CD4-positive, alpha-beta T cell treated with Interleukin-10 for 1 hour (primary cell): ENCODE measurements at places on chromosomes 12 and 14.

GRCh38 chr12:97944576-97944975, 482.0 kb downstream of the RMST start:
- DNase-seq = no peak

DNA sequence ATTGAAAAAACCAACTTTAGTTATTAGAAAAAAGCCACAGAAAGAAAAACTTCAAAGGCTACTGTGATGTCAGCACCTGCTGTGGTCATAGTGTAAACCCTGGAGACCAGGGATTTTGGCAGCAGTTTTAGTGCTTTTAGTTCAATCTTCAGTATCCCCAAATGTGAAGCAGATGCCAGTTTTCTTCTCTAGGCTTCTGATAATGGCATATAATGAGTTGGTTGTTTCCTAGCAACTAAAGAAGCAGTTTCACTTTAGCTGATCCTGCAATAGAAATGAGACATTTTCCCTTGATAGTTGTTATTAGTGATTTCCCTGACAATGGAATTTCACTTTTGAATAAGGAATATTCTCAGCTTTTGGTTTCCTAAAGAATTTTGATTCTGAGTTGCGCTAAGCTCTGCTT, 131.2 kb downstream of the NUBPL start:
- DNase-seq = no peak

DNA sequence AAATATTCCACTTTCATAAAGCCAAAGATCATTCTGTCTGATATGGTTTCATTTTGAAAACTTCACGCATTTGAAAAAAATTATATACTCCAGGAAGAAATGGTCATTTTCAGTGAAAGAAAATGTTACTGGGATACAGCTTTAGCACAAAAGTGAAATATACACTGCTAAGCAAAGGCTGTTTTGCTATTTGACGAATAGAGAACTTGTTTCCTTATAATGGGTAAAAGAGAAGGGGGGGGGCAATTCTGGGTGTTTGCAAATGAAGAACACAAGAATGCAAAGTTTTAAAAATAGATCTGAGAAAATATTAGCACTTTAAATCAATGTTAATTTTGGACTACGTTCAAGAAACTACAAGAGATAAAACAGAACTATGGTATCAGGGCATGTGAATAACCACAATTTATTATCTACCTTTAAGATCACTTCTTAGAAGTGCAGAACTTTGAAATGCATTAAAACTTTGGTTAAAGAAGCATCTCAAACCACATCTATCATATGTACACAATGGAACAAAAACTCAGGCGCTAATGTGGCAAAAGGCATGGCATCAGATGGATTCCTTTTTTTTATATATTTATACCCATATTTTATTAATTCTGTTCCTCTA, 51.1 kb downstream of the EFCAB11 start:
- DNase-seq = peak; percentile 21

- peak; percentile 47 for DNase-seq
Observed at GRCh38 chr12:104551-105081, 38.0 kb downstream of the IQSEC3 start.

DNA sequence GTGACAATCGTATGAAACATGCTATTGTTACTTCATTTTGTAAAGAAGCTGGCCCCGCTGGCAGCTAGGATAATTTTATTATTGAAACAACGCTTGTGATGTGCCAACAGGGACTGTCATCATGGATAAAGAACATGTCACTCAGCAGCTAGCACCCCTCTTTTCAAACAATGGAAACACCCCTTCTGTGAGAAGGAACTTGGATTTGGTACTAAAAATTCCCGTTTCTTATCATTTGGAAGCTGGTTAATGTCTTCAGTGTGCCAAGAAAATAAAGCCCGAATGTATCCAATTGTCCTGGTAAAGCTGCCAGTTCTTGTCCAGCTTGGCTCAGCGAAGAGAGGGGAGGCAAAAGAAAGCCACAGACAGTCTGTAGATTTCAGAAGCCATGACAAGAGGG, 186.6 kb downstream of the PHLDA1 start:
- no peak for DNase-seq

GRCh38 chr12:88805286-88805685, 225.0 kb upstream of the KITLG start:
- DNase-seq = no peak

- no peak for DNase-seq
Observed at GRCh38 chr12:98903875-98904274, 258.8 kb downstream of the APAF1 start.

DNA sequence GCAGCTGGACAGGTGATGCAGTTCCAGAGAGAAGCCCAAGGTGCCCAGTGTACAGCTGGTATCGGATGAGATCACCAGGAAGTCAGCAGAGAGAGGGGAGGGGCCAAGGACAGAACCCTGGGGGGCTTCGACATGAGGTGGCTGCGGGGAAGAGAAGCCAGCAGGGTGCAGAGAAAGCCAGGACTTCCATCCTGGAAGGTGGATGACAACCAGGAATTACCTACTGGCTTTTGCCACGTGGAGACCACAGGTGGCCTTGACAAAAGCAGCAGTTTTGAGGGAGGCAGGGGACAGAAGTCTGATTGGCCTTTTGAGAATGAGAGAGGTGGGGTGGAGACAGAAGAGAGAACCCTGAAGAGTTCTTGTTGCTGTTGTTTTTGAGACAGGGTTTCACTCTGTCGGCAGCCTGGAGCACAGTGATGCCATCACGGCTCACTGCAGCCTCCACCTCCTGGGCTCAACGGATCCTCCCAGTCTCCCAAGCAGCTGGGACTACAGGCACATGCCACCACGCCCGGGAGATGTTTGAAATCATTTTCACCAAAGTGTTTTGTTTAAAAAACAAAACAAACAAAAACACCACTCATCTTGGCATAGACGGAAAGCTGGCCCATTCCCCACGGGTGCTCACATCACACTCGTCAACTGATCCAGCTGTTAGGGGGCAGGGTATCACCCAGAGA, 35.2 kb downstream of the CDC42BPB start:
- DNase-seq = no peak

- no peak for DNase-seq
Observed at GRCh38 chr12:130179621-130180020, 17.4 kb downstream of the FZD10 start.

DNA sequence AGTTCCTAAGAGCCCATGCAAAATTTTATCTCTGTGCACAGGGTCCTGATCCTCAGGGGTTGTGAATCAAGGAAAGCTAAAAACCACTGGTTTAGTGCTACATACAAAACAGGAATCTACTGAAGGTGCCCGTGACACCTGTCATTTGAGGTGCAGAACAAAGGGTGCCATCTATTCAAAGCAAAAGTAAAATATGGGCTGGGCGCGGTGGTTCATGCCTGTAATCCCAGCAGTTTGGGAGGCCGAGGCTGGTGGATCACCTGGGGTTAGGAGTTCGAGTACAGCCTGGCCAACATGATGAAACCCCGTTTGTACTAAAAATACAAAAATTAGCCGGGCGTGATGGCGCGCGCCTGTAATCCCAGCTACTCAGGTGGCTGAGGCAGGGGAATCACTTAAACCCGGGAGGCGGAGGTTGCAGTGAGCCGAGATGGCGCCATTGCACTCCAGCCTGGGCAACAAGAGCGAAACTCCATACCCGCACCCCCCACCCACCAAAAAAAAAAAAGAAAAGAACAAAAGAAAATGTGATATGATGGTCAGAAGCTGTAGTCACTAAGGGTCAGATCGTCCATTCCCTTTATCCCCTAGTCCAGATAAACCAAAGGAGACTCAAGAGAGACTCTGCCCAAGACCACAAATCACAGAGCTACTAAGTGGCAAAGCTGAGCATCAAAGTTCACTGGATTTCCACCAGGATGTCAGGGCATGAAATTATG, 3.4 kb downstream of the PPTC7 start:
- peak; percentile 30 for DNase-seq

DNA sequence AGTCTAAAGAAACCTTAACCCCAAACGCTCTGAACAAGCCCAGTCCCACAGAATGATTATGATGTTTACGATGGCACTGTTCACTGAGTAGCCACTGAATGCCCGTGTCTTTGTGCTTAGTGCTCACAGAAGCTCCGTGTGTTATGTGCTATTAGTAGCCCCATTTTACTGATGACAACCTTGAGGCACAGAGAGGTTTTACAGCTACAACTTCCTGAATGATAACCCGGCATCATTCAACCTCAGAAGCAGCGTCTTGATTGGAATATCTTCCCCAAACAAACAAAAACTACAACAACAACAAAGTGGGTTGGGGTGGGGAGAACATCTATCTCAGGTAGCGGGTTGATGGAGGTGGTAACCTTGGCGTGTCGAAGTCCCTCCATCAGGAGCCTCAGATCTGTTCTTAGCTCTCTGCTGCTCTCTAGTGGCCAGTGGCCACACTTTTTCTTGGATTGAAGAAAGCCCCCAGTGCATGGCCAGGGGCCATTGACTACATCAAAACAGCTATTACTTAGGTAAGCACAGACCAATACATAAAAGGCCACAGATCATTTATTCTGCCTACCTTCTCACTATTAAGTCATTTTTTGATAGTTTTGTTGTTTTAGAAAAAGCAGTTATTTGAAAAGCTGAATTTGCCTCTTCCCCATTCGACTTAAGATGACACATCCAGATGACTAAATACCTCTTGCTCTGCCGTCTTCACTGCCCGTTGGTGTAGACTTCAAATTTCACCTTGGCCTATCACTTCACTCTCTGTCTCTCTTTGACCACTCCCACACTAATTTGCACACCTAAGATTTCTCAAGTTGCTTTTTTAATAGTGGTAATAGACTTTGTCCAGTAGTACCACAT, 376.9 kb downstream of the GALC start:
- peak; percentile 9 for DNase-seq

GRCh38 chr14:92686900-92687427, 61.5 kb downstream of the LGMN start:
- DNase-seq = peak; percentile 74

DNA sequence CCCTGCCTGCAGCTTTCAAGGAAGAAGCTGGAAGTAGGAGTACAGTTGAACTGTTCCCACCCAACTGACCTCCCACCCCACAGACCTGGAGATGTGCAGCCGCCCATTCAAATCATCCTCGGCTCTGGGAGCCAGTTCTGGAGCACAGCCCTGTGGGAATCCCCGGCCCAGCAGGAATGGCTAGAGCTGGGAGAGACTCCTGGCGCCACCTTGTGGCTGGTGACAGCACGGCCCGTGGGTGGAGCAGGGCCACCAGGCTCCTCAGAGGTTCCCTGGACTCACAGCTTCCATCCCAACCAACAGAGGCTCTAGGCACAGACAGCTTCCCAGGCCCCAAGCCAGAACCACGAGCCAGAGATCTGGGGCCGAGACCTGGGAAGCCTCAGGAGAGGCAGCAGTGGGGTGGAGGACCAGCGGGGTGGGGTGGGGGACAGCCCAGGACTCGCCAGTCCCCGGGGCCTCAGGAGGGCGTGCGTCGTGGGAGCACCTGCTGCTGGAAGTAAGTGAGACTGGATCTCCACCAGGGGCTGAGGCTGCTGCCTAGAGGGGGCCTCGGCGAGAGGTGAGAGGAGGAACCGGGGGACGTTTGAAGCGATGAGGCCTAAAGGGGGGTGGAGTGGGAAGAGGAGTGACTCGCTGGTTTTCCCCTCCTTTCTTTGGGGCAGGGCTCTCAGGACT, 43.4 kb downstream of the RNF34 start:
- peak; percentile 65 for DNase-seq

DNA sequence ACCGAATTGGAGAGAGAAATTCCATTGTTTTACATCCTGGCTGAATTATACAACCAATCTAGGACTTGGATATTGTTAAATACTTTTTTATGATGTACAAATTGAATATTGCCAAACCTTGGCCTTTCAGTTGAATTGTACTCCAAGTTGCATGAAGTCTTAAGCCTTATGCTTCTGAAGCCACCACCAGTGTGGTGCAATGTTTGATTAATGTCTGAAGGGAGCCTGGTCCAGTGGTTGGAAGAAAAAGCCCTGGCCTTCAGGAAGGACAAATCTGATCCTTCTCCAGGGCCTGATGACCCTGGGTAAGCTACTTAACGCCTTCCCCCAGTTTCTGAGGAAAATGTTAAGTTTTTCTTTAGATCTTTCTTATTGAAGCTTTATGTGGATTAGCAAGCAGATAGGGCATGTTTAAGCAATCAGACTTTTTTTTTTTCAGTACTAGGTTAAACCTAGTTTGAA, 72.0 kb downstream of the PAPOLA start:
- DNase-seq = no peak

- DNase-seq = no peak
Observed at GRCh38 chr12:94143951-94144350, 4.4 kb upstream of the PLXNC1 start.

DNA sequence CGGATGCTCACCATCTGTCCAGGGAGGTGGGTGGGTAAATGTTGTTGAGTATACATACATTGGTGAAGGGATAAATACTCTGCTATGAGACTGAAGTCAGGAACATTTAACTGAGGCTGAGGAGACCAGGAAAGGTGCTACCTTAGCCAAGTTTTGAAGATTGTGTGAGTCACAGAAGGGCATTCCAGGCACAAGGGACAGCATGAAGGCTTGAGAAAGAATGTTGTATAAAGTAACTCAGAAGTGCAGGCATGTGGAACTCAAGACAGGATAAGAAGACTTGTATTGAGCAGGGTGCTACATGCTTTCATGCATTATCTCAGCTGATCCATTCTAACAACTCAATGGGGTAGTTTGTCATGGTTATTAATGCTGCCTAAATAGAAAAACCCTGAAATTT, 112.7 kb downstream of the IPO8 start:
- no peak for DNase-seq

GRCh38 chr12:66062290-66062625, 68.3 kb downstream of the LLPH start:
- no peak for DNase-seq

- DNase-seq = no peak
Observed at GRCh38 chr14:89332031-89332430, 85.0 kb downstream of the FOXN3 start.

DNA sequence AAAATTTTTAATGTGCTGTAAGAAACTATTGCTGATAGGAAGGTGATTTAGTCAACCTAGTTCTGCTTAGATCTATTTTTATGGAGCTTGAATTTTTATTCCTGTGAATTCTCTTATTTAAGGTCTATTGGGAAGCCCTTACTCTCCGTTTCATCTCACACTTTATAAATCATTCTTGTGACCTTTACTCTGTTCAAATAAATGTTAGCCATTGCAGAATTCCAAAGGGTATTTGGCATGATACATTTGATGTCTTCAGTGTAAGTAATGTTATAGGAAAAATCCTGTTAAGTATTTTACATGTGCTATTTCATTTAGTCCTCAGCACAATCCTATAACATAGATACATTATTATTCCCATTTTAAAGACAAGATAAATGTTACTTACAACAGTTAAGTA, 12.5 kb downstream of the PTPRQ start:
- no peak for DNase-seq
